ENCODE measurements at places on chromosomes 4 and X.

DNA sequence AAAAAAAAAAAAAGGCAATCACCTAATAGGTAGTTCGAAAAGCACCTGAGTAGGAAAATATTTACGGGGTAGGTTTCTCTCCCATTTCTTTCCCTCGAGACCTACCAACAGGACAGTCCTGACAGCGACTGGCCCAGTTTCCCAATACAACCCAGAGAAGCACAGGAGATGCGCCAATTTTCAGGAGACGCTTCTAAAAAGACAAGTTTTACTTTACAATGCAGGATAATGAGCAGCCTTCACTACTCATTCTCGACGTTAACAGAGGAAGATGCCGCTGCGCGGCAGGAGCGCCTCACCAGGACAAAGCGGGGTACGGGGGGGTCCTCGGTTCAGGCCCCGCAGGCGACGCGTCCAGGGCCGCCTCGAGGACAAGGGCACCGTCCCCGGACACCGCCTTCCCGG, 708 bp downstream of the BCLAF3 start:
- no peak for DNase-seq

GRCh38 chr4:16124232-16124631, 40.4 kb upstream of the PROM1 start:
- DNase-seq = no peak

GRCh38 chr4:145618932-145619638, at the start of gene MMAA:
MMAA (plus strand) TSS chr4:145619385; CDS start chr4:145639140, 19,755 bp downstream.
- peak; percentile 30 for DNase-seq

GRCh38 chr4:24241511-24241910, 342.8 kb downstream of the DHX15 start:
- DNase-seq = no peak

DNA sequence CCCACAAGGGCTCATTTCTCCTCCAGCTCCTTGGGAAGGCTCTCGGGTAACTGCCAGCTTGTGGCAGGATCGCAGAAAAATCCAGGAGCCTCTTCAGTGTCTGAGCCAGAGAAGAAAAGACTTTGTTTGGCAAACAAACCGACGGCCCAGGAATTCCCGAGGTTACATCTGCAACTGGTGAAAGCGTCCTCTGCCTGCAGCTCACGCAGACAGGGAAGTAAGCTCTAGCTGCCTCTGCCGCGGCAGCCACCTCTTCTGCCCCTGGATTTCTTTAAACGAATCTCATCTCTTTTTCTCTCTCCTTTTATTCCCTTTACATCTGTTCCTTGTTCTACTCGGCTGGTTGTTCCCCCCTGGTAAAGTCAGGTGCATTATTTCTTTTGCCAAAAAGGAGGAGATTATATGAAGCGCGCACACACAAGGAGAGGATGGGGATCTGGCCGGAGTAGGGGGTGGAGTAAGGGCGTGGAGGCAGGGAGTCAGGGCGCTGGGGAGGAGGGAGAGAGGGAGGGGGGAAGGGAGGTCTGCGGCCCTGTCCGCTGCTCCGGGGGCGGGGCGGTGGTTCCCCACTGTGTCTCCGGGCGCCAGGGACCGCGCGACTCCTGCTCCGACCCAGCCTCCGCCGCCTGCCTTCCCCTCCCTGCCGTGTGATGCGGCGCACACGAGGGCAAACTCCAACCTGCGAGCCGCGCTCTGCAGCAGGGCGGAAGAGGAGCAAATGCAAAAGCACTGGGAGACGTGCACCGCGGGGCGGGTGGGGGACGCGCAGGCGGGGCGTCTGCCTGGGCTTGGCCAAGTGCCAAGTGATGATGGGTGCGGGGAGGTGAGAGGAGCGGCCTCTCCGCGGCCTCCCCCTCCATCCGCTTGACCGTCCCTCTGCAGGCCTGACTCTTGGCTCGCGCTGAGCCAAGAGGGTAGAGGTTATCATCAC, at the start of gene DCHS2:
TSS of gene DCHS2 (minus strand) at position 459 of the 931 bp plus-strand sequence. CDS start at position 15, 444 bp downstream.
- no peak for DNase-seq

DNA sequence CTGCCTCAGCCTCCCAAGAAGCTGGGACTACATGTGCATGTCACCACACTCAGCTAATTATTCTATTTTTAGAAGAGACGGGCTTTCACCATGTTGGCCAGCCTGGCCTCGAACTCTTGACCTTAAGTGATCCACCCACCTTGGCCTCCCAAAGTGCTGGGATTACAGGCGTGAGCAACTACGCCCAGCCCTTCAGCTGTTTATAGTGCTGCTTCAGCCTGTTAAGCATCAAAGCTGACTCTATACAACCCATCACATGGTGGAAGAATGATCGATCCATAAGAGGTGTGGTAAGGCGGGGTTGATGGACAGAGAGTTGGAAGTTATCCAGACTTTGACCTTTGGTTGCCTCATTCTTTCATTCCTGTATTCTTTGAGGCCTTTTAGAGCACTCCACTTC, 56.2 kb upstream of the RAPGEF2 start:
- DNase-seq = no peak

- no peak for DNase-seq
Observed at GRCh38 chr4:142551517-142552305, 294.4 kb downstream of the INPP4B start.

- DNase-seq = no peak
Observed at GRCh38 chrX:39652336-39652735, 445.4 kb downstream of the BCOR start.

GRCh38 chrX:39576041-39576872, 521.5 kb downstream of the BCOR start:
- DNase-seq = peak; percentile 59

- DNase-seq = no peak
Observed at GRCh38 chr4:111930659-111931058, 214.6 kb upstream of the FAM241A start.

DNA sequence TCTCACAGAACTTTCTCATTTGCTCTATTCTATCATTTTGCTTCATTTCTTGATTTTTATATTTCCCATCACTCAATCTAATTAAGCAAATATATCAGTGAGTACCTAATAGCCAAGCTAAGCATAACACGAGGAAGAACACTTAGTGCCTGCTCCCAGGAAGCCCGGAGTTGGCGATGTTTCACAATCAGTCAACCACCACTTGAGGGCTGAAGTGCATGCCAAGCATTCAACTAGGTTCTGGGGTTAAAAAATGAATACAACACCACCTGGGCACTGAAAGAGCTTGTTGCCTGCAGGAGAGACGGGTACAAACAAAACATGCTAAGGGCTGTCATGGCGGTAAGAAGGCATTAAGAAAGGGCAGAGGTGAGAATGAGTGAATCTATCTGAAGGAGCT, 47.5 kb downstream of the UCHL1 start:
- DNase-seq = no peak

GRCh38 chr4:79872738-79873137, 200.3 kb downstream of the ANTXR2 start:
- peak; percentile 2 for DNase-seq

GRCh38 chr4:103915224-103915869, 195.6 kb upstream of the TACR3 start:
- DNase-seq = no peak

DNA sequence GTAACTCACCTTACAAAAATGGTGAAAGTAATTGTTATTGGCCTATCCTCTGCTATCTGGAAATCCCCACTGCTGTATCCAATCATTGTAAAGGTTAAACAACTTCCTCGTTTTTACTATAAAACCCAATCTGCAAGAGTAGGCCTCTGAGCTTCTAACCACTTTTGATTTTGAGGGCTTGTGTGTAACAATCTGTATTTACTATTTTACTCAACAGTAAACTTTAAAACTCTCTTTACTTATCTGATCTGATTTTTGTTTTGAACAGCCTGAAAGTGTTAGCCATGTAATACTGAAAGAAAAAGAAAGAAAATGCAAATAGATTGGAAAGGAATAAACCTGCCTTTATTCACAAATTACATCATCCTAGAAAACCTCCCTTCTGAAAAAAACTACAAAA, 63.1 kb downstream of the SLC10A7 start:
- DNase-seq = no peak

DNA sequence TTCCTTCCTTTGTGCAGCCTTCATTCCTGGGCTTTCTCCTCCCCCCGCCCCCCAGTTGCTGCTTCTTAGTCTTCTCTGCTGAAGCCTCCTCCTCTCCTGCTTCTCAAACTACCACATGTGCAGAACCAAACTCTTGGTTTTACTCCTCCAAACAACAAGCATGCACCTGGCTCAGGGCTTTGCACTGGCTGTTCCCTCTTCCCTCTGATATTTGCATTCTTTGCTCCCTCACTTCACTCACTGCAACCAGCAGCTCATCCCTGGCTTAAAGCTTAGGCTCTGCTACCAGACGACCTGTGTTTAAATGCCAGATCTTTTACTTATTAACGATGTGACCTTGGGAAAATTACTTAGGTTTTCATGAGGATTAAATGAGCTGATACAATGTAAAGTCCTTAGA, 51.4 kb downstream of the MED28 start:
- DNase-seq = no peak

GRCh38 chr4:85210353-85210752, 243.9 kb upstream of the WDFY3 start:
- no peak for DNase-seq

GRCh38 chr4:43330288-43330687, 437.8 kb downstream of the GRXCR1 start:
- DNase-seq = no peak

- DNase-seq = peak; percentile 30
Observed at GRCh38 chrX:74383611-74384010, 37.7 kb upstream of the SLC16A2 start.

DNA sequence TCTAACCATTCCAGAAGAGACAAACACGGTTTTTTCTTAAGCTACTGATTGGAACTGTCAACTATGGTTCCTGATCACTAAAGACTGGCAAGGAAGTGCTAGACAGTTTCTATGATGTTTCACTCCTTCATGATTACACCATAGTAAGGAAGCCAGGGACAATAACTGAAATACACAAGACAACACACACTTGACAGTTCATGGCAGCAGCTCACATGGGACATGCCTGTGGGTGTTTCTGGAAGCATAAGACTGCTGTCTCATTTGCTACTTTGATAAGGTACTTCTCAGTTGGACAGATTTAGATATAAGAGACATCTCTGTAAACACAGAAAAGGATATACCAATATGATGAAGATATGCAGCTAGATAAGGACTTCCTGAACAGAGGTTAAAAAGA, 8.3 kb upstream of the IRAK1 start:
- DNase-seq = no peak

- DNase-seq = no peak
Observed at GRCh38 chr4:100100985-100101384, 89.3 kb downstream of the DDIT4L start.

- DNase-seq = peak; percentile 86
Observed at GRCh38 chr4:58144721-58145120, 1034.5 kb upstream of the IGFBP7 start.
